ENCODE measurements at places on chromosomes 2 and 18. TPM values are rescaled to one million over a fixed set of nuclear protein-coding genes. Genes with fewer than 3 reads are reported as not detected.

Gene UGT1A6
- total RNA-seq, result not detected

Gene CXCR1
- not detected for total RNA-seq

Gene RBM44
- total RNA-seq, result 0.37 TPM

Gene ANKRD53
- total RNA-seq, result 0.39 TPM

Gene EFHD1
- not detected for total RNA-seq

Gene CD207
- total RNA-seq, result not detected

Gene CD226
- 0.59 TPM for total RNA-seq

Gene TRIM43B
- total RNA-seq, result not detected

Gene SERPINB2
- total RNA-seq, result 3.5 TPM

Gene LCT
- not detected for total RNA-seq

Gene ELAC1
- total RNA-seq, result 6.6 TPM

Gene WDFY1
- 63.9 TPM for total RNA-seq

Gene SH2D6
- total RNA-seq, result under 0.01 TPM

Gene DQX1
- total RNA-seq, result not detected

Gene DYSF
- 0.20 TPM for total RNA-seq

Gene ITGB6
- total RNA-seq, result under 0.01 TPM
